ENCODE measurements at places on chromosomes 2 and 18.
A peak's percentile ranks its signal among the peaks of the same experiment; 100 is the strongest.

GRCh38 chr2:41194230-41194629 lies 742.3 kb upstream of the SLC8A1 start:
- DNase-seq: no peak

GRCh38 chr18:23619388-23619881 lies 33.1 kb upstream of the NPC1 start:
- no peak for DNase-seq

GRCh38 chr2:74481961-74482800 lies 617 bp downstream of the CCDC142 start:
- DNase-seq: no peak

DNA sequence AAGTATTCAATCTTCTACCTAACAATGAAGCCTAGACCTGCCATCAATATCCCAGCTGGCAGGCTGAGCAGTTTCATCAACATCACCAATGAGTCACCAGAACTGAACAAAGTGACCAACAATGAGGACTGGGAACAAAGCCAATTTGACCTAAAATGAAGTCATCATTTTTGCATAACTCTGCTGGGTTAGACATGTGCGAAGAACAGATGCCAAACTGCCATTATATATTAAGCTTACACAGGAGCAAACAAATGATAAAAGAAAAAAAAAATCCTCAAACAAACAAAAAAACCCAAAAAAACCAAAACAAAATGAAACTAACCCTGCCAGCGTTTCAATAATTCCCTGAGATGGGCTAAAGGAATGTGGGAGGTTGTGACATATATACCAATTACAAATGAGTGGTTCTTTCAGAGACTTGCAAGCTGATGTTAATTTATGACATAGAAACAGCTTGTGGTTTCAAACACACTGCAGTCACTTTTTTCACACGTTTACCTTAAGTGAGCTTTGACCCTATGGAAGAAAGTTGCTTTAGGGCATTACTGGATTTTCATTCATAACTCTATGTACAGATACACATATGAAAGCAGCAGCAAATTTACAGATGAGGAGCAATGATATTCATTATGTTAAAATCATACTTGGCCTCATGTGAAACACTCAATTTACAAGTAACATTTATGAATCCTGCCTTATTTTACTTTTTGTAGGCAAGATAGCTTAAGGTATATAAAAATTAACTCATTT lies 56.9 kb upstream of the CCDC141 start:
- DNase-seq: no peak

GRCh38 chr2:60608679-60609078 lies 55.2 kb upstream of the BCL11A start:
- no peak for DNase-seq

DNA sequence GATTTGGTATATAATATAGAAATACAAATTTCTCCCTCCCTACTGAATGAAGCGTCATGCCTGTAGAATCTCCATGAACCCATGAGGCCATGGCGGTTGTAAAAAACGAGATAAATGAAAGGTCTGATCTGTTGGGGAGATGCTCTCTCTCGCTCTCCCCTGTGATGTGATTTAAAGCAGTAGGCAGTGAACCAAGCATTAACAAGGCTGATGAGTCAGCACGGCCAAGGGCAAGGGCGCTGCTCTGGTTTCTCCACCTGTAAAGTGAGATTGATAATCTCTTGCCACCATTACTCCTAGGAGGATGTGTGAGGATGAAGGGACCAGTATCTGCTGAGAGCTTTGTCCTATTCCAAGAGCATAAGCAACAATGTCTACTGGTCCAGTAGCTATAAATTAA lies 553.3 kb downstream of the CMPK2 start:
- DNase-seq: no peak

GRCh38 chr18:65735155-65735554 lies 15.7 kb upstream of the CDH7 start:
- no peak for DNase-seq

GRCh38 chr18:46265196-46266156 lies 161.3 kb downstream of the HAUS1 start:
- no peak for DNase-seq

DNA sequence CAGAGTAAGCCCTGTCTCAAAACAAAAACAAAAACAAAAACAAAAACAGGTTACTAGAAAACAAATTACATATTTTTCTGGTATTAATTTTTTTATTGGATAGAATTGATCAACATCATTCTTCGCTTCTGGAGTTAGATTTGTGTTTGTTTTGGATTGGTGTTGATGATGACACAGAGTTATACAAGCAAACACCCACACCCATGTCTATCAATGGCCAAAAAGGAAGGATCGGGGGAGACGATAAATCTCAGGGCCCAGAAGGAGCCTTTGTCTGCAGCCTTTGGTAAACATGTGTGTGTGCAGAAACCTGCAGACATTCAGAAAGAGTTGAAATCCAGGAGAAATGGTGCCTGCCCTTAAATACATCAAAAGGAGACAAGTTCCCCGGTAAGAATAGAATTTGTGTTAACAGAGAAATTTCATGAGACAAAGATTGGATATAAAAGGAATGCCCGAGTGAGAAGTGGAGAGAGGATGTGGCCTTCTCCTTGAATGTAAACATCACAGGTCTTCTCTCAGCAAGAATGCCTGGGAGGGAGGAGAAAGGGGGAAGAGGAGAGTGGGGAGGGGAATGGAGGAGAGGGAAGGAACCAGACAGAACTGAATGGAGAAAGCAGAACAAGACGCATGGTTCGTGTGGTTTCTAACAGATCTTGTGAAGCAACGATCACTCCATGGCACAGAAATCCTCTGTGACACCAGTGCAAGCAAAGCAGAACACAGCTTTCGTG lies 40.4 kb upstream of the TMEM178A start:
- no peak for DNase-seq

DNA sequence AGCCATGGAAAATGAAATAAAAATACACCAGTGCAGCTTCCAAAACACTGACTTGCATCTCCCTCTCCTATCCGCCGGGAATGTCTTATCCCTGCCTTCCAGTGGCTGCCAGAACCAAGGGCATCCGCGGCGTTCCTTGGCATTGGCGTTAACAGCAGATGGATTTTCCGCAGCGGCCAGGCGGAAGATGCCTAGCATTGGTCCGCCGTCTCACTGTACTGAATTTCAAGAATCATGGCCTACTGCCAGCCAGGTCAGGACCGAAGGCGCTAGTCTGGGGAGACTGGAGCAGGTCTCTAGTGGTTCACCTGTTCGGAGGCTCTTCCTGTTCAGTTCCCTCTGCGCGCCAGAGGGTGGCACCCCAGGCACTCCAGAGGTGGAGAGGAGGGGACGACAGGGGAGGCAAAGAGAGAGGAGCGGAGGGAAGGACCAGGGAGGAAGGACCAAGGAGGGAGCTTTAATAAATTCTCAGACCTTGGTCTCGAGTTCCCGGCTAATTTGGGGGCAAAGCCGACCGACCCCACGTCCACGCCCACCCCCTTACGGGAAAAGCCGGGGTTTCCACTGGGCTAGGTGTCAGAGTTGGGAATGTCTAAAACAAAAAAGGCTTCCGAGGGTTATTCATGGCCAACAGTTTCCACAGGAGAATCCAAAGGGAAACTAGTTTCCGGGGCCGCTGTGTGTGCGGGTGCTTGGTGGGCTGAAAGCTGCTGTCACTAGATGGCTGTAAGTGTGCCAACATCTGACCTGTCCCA lies 3.7 kb upstream of the BCL2L11 start:
- DNase-seq: peak; percentile 18

DNA sequence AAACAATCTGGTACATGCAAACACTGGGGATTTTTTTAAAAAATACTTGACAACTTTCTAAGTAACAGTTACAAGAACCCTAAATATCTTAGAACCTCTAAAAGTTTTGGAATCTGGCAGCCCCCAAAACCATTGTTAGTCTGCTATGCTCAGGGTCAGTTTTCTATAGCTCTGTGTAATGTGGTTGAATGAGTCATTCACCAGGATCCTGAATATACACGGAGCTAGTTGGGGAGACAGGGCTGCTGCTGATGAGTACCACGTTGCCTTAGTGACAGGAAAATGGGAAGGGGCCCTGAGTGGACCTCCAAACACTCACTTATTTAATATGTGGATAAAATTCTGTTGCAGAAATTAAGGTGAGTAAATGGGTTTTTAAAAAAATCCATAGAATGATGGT lies 36.9 kb upstream of the TANC1 start:
- DNase-seq: no peak

GRCh38 chr18:79713341-79713740 lies 33.7 kb downstream of the CTDP1 start:
- DNase-seq: no peak

- DNase-seq: no peak
Measured at GRCh38 chr2:200311139-200311538, 4.6 kb downstream of the SPATS2L start.

- DNase-seq: no peak
Measured at GRCh38 chr2:226643030-226643945, 156.3 kb downstream of the IRS1 start.

GRCh38 chr2:144683966-144684365 lies 164.0 kb upstream of the ZEB2 start:
- DNase-seq: no peak

- no peak for DNase-seq
Measured at GRCh38 chr18:23077493-23078256, 57.6 kb upstream of the CABLES1 start.

DNA sequence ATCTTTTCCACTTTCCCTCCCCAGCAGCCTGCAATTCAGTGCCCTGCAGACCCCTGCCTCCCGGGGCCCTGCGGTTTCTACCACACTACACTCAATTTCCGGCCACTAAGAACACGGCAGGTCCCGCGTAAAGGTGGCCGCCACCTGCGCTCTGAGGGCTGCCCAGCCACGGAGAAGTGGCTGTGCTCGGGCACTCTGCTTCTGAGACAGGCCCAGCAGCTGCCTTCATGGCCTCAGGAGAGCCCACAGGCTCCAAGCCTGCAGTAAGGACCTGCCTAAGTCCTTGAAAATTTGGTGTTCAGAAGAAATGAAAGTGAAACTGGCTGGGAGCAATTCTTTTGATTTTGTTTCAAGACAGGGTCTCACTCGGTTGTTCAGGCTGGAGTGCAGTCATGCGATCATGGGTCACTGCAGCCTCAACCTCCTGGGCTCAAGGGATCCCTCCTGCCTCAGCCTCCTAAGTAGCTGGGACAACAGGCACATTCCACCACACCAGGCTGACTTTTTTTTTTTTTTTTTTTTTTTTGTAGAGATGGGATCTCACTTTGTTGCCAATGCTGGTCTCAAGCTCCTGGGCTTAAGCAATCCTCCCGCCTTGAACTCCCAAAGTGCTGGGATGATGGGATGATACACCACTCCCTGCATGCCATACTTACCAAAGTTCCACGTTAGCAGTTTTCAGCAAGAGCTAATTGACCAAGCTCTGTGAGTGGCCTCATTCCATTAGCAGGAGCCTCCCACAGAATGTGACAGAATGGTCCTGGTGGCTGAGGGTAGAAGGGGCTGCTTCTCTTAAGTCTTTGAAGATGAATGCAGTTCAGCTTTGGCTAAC lies 14.6 kb upstream of the ALPP start:
- no peak for DNase-seq

DNA sequence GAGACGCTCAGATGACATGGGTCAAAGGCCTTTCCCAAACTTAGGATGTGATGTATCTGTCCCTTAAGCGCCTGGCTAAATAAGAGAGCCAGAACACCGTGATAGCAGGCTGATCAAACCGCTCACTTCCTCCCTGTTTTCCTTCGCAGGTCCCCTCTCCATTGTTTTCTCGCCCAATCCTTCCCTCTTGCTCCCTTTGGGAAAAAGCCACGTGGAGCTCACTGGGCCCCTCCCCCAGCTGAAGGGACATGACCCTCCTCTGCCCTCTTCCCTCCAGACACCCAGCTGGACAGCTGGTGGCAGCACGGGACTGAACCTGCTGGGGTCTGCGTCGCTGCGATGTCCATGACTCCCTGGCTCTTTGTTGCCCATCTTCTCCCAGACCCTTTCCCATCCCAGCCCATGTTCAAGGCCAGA lies 201.7 kb downstream of the TNS1 start:
- no peak for DNase-seq

DNA sequence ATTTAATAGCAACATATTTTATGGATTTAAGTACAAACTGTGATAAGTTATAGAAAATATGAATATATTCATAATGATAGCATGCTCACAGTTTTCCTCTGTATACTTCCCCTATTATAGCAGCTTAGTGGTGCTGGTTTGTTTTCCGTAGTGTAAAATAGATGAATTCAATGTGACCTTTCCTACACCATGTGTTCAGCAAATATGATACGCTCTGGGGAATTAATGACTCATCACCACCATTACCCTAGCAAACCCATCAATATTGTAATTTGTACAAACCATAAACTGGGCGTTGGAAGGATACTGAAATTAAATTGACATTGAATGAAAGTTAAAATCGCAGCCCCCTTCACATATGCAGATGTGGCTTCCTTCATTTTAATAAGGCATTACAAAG lies 58.7 kb upstream of the CDH19 start:
- no peak for DNase-seq

DNA sequence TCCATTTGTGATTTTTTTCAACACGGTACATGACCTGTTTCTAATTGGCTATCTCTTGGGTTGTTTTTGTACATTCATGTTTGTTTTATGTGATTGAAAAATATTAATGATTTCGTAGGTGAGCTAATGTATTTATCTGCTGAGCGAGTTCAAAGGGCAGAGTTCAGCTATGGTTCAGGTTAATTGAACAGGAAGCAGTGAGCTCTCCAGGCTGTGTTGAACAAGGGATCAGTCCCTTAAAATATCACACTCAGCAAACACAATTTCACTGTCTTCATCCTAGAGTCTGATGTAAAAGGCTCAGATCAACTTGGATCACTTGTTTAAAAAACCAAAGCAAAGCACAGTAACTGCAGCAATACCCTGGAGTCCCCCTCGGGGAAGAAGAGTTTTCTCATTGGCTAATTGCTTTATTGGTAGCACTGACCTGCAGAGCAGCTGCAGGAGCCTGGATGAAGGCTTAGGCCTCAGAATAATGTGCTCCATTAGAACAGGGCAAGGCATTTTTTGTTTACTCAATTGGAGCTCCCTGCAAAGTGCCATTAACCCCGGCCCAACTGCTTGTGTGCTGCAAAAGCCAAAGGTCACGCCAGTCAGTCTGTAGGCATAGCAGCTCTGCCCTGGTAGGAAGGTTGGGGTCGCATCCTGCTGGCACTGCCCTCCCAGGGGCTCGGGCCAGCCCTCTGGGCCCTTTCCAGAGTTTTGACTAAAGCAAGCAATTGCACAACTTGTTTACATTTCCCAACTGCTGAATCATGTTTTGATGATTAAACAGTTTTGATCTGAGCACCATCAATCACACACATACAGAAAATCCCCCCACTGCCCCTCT lies 10.5 kb downstream of the ONECUT2 start:
- DNase-seq: no peak

DNA sequence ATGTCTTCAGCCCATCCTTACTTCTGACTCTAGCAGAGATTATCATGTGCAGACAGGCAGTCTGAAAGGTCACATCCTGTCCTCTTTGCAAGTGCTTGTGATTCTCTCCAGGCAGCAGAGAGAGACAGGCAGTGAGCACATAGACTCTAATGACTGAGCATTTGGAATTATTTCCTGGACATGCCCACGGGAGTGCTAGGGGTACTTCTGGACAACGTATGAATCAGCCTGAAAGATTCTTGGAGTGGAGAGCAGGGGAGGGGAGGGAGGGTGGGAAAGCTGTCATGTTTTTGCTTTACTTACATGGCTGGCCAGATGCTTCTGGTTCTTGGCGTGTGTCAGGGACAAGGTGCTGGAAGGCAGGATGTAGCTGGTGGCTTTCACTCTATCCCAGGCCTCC lies 150.6 kb downstream of the RIF1 start:
- no peak for DNase-seq

GRCh38 chr18:79227621-79228020 lies 158.4 kb downstream of the ATP9B start:
- DNase-seq: no peak

Measured in stimulated activated CD8-positive, alpha-beta memory T cell treated with anti-CD3 and anti-CD28 coated beads, Interleukin-4, amount 100 ng/mL, for 1 hour (primary cell).